Astrocyte of the hippocampus (primary cell): ENCODE measurements at places on chromosomes 6 and 20.

DNA sequence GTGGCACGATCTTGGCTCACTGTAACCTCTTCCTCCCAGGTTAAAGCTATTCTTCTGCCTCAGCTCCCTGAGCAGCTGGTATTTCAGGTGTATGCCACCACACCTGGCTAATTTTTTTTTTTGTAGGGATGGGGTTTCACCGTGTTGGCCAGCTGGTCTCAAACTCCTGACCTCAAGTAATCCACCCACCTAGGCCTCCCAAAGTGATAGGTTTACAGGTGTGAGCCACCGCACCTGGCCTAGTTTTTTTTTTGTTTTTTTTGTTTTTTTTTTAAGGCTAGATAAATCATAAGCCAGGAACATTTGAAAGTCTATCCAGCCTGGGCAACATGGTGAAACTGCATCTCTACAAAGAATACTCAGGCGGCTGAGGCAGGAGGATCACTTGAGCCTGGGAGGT is 10.9 kb downstream of the RRP36 start:
- DNase-seq: no peak

- DNase-seq: no peak
These were observed 44.6 kb downstream of the TULP4 start for GRCh38 chr6:158356586-158357546.

- DNase-seq: no peak
These were observed 2.3 kb upstream of the RBBP8NL start for GRCh38 chr20:62429455-62430310.

- no peak for DNase-seq
These were observed 368.8 kb downstream of the ESR1 start for GRCh38 chr6:152176268-152176667.

DNA sequence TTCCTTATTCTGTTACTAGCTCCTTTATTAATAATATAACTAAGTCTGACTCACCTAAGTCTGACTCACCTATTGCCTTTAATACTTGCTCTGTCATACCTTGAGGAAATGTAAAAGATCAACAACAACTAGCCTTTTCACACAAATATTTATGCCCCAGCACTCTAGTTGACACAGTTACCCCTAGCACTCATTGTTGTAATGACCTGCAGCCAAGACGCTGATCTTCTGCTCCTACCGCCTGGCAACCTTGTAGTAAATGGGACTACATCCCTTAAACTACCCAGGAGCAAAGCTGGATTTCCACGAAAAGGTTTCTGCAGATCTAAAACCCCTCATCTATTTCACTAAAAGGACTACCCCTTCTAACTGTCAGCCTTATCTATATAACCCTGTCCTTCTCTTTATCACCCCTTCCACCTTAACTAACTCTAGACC is 90.0 kb downstream of the PLG start:
- DNase-seq: no peak

DNA sequence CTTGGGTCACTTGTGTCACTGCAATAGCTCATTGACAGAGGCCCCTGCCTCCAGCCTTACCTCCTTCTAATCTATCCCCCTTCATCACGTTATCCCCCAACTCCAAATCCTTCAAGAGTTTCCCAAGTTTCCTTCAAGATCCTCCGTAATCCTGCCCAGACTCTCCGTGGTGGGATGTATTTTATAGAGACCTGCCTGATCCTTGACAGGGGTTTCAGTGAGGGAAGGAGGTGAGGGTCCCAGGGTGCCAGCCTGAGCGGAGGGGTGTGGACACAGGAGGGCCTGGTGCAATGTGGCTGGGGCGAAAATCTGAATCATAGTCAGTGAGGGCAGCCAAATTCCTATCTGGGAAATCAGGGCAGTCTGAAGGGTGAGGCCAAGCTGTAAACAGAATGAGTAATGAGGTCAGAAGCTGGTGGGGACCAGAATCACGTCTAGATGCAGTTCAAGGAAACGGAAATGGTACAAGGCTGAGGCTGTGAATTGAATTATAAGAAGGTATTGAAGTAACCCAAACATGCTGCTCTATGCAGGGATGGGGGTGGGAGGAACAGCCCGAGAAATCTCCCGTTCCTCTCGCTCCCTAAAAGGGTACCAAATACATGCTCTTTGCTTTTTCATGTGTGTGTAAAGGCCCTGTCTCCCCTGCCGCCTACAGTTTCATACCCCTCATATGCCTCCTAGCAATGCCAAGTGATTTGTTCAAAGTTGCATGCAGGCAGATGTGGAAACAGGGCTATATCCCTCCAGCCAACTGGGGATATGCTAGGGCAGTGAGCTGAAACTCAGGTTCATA is 35.4 kb upstream of the PIM1 start:
- DNase-seq: peak; percentile 97

DNA sequence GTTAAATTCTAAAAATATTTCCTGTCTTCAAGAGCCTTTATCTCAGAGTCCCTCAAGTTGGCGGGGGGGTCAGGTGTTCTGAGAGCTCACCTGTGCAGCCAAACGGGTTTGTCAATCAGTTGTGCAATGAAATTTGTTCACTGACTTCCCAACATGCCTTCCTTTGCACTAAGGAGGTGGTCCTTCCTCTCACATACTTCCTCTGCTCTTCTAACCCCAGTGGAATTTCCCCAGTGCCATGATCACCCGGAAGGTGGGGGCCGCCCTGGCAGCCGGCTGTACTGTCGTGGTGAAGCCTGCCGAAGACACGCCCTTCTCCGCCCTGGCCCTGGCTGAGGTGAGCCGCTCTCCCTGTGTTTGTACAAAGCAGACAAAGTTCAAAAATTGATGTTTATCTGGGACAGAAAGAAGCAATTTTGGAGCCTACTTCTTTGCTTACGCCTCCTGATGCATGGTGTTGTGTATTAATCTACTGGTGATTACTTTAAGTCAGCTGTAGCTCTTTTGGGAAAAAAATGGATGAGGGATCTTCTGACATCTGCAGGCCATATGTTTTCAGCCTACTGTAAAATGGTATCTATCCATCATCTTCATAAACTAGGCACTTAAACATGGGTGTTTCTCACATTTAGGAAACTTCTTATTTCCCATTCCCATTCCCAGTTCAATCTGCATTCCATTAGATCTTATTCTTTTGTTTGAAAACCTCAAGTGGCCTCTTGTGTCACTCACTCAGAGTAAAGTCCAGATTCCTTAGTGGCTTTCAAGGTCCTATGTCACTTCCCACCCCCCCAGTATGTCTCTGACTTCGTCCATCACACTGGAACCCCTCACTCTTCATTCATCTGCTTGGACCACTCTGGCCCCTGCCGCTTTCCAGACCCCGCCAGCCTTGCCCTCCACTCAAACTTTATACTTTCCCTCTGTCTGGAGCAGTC is 10.1 kb downstream of the ALDH5A1 start:
- no peak for DNase-seq

DNA sequence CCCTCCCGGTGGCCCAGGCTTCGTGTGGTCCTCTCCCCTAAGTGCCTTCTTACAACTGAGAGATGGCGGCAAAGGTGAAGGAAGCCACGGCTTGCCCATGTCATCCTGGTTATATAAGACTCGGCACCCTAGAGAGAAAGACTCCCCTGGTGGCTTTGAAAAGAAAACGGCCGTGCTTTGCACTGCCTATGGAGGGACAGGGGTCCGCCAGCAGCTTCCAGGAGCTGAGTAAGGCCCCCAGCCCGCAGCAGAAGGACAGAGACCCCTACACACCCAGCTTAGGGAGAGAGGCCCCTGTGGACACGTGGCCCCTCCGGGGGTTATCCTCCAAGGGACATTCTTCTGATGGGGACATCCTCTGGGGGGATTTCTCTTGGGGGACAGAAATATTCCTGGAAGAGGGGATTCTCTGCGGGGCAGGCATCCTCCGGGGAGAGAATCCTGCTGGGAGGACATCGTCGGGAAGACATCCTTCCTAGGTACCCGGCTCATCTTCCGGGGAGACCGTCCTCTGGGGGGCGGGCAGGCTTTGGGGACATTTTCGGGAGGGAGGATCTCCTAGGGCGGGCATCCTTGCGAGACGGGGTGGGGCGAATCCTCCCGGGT is 511 bp upstream of the OGFR start:
- DNase-seq: peak; percentile 28

DNA sequence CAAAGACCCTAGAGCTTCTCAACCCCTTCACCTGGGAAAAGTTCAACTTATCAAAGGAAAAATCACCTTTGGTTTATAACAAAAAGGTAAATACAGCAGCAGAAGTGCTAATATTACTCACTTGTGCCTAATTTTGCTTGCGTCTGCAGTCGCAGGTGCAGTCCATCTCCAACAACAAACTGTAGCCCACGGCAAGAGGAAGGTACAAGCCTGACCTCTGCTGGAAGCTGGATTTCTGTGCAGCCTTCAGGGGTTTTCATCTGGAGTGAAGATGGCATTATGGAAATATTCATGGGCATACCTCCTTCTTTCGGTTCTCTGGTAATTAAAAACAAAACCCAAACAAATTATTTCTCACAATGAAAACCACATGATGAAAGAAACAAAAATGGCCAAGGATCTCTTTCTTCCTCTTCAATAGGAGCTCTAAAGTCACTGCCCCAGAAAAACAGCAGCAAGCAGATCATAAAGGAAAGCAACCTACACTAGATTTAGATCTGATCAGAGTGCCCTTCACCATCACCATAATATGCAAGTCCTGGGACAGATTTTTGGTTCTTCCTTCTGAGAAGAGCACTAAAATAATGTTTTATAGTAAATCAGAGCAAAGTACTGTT is 7.8 kb downstream of the UBE3D start:
- DNase-seq: peak; percentile 76

GRCh38 chr20:48066851-48067250 is 281.6 kb upstream of the SULF2 start:
- no peak for DNase-seq

DNA sequence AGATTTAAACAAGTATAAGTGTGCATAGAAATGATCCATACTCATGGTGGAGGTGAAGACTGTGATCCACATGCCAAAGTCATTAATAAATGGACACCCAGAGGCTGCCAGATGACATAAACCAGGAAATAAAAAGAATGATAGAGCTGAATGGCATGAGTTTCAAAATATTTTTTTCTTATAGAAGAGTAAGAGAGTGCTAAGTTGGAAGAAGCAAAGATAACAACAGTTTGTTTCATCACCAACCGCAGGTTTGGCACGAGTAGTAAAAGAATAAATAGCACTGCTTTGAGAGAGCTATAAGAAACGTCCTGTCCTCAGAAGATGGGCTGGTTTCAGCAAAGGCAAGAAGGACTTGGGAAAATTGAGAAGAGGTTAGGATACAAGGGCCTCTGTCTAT is 246.9 kb downstream of the UBE3D start:
- peak; percentile 49 for DNase-seq

- DNase-seq: no peak
These were observed 171.6 kb downstream of the TMEM200A start for GRCh38 chr6:130537447-130537846.
